HFFc6 (cell line): ENCODE measurements at places on chromosomes 12 and 14.

DNA sequence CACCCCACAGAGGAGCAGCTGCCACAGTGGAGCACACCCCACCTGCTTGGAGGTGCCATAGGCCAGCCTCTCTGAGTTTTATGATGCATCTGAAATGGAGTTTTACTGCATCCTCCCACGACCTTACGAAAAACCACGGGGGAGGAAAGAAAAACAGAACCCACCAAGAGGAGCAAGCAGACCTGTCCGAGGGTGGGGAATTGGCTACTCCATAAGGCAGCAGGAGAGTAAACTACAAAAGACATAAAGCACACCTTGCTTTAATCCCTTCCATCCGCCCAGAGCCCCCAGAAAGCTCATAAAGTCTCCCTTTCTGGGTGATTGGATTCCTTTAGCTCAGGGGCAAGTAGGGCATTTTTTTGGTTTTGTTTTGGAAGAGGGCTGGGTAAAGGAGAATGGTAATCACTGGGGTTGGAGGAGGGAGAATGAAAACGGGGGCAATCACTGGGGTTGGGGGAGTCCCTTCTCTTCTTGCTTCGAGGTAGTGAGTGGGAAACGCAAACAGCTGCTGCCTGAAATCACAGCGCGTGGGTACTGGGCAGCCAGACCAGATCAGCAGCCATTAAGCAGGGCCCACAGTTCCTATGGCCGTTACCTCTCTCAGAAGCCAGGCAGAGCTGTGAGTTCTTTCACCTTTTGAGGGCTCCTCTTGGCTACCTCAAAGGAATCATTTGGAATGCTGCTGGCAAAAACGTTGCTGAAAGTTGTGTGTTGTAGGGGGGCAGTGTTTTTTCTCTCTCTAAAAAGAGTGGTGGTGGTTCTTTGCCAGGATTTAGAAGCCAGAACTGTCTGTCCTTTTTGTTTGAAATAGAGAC lies 433.6 kb downstream of the ZFP36L1 start:
- DNase-seq, result no peak

DNA sequence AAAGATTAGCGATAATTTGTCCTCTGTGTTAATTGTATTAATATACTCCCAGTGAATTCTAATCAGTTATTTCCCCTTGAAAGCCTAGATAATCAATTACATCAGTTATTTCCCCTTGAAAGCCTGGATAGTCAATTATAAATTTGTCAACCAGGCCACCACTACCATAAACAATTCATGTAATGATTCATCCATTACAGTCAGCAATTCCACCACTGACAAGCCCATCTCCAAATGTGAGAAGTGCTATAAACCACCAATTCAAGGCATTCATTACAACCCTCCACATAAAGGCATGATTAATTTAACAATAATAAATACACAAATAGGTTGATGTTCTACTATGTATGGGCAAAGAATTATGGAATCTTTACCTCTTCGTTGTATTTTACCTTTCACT lies 40.9 kb downstream of the INTS13 start:
- no peak for DNase-seq

DNA sequence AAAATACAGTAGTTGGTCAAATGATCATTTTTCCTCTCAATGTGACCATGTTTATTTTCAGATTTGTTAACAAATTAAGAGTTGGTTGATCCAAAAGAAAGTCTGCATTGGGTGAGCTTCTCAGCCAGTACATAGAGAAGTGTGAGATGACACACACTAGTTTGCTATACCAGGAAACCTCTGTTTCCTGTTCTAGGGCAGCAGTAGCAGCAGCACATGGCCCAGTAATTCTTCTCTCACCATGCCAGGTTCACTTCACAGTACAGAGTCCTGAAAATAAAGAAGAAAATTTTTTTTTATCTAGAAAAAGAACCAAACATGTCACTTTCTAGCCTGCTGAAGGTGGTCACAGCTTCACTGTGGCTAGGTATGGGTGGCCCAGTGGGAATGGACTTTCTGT lies 250.2 kb upstream of the OR4E1 start:
- DNase-seq, result no peak

DNA sequence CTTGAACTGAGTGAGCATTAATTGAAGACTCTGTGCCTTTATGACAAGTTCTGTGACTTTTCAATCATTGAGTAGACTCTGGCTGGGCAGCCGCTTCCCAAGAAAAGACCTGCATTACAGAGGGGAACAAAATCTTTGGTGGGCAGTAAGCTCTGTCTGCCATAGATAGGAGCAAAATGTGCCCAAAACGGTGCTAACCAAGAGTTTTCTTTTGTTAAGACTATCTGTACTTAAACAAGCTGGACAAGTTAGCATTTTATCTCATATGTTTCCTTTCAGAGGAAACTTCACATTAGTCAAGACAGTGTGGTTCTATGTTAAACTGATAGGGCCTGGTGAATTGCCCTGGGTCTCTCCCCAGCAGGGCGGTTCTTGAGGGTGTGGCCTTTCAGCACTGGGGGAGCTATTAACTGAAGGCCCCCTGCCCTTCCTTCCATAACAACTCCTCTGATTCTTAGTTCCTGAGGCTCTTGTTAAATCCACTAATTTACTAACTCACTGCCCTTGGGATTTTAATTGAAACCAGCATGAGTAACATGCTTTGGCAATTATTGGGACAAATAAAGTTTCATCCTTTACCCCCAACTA lies 219.6 kb downstream of the KTN1 start:
- no peak for DNase-seq

DNA sequence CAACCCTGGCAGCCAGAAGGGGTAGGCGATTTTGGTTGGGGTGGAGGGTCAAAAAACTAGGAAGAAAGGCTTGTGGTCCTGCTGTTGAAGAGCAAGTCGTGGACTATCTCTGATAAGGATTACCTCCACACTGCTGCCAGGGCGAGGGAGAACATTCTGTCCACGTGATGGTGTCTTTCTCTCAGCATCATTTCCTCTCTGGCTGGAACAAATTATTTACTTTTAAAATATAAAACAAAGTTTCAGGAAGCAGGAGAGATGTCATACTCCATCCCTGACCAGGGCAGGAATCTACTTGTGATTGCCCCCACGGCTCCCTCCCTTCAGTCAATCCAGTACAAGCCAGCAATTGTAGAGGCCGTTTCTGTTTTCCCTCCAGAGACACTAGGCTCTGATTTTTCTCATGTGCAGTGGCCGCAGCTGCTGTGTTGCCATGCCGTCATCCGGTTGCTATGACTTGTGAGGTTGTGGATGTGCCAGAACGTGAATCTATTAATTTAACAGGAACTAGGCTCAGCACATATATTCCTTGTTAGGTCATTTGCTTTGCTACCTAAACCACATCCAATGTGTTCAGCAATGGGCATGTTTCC lies 61.5 kb upstream of the PTGR2 start:
- DNase-seq, result peak; percentile 96

- peak; percentile 1 for DNase-seq
These were observed 15.8 kb upstream of the CPNE8 start for GRCh38 chr12:38921025-38921677.

GRCh38 chr14:27228053-27228452 lies 630.2 kb upstream of the NOVA1 start:
- DNase-seq, result no peak

DNA sequence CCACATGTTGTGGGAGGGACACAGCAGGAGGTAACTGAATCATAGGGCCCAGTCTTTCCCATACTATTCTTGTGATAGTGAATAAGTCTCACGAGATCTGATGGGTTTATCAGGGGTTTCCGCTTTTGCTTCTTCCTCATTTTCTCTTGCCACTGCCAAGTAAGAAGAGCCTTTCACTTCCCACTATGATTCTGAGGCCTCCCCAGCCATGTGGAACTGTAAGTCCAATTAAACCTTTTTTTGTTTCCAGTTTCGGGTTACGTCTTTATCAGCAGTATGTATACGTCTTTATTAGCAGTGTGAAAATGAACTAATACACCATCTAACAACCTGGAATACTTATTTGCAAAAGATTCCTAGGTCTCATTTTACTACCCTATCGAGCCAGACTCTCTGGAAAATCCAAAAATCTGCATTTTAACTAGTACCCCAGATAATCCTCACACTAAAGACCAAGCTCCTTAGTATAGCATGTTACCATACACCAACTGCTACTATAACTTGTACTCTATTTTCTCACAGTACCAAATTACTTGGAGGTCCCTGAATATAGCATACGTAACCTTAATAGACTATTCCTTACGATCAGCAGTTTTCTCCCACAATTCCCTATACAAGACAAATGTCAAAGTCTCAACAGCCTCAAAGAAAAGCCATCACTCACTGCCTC lies 11.5 kb downstream of the GTF2A1 start:
- no peak for DNase-seq

DNA sequence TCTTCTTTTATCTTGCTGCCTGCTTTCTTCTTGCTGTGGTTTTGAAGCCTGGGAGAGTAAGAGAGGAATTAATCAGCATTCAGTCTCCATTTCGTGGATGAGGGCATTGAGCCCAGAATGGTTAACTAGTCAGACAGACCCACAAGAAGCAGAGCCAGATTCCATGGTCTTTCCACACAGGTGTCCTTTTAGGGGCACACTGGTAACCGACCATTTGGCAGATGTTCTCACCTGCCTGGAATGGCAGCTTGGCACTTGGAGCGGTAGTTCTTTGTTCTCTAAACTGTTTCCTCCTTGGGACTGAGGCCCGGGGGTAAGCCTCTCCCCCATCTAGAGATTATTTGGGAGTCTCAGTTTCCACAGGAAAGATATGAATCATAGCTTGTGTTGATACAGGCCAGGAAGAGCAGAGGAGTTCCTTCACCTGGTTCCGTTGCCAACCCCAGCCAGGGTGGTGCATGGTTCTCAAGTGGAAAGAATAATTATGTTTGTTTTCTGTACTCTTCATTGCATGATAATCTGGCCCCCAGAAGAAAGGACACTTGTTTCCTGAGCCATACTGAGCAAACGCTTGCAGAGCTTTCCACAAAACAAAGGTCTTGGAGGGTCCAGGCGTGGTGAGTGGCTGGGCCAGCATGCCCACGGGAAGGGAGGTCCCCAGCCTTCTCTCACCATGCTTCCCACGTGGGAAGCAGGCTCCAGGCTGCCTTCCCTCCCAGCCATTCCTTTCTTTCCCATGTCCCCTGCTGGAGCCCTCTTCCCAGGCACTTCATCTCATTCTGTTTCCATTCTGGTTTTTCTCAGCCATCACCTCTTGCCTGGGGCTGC lies 2.0 kb upstream of the KRT75 start:
- DNase-seq, result no peak

- DNase-seq, result peak; percentile 7
These were observed 46.2 kb upstream of the DIP2B start for GRCh38 chr12:50458606-50459005.

GRCh38 chr12:100900808-100901207 lies 106.2 kb downstream of the ANO4 start:
- no peak for DNase-seq

- peak; percentile 25 for DNase-seq
These were observed 62.8 kb downstream of the PPP2R5C start for GRCh38 chr14:101824339-101824727.

GRCh38 chr12:115752156-115752555 lies 525.3 kb downstream of the MED13L start:
- no peak for DNase-seq

DNA sequence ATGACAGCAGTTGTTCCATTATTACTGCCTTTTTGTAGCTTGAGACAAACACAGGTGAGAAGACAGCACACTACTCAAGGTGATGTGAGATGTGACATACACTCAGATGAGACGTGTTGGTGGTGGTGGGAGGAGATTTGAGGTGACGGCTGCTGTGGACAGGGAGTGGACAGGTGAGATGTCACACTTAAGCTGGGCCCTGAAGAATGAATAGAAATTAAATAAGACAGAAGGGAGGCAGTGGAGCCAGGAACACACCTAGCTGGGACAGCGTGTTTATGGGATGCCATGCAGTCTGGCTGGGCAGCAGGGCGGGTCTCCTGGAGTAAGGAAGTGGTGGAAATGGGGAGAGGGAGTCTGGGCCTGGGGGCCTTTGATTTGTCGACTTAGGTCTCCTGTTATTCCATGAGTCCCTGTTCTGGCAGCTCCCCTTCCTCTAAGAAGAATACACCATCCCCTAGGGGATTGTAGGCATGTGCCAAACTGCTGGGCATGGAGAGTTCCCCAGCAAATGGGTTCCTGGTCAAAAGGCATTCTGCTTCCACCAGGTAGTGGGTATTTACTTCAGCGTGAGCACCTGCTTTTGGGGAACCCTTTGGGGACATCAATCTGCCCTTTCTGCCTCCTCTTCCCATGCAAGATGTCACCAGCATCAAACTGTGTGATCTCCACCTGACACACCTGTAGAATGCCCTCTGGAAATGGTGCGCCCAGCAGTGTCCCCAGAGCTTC lies 71.2 kb upstream of the ESRRB start:
- DNase-seq, result no peak

GRCh38 chr14:78725086-78725485 lies 554.9 kb downstream of the NRXN3 start:
- DNase-seq, result no peak

GRCh38 chr14:51228890-51229289 lies 11.2 kb upstream of the TMX1 start:
- DNase-seq, result no peak

- DNase-seq, result no peak
These were observed 96.7 kb downstream of the RMST start for GRCh38 chr12:97559267-97559666.

- no peak for DNase-seq
These were observed 93.6 kb downstream of the STAB2 start for GRCh38 chr12:103680591-103681141.

DNA sequence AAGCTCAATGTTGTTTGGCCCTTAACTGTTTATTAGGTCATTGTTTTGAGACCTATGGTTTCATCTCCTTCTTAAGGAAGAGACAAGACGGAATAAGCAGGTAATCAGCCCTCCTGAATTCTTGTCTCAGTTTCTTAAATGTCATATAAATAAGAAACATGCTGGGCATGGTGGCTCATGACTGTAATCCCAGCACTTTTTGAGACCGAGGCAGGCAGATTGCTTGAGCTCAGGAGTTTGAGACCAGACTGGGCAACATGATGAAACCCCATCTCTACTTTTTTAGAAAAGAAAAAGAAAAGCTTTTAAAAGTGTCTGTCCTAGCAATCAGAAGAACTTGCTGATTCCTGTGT lies 5.1 kb downstream of the MTRFR start:
- DNase-seq, result no peak

DNA sequence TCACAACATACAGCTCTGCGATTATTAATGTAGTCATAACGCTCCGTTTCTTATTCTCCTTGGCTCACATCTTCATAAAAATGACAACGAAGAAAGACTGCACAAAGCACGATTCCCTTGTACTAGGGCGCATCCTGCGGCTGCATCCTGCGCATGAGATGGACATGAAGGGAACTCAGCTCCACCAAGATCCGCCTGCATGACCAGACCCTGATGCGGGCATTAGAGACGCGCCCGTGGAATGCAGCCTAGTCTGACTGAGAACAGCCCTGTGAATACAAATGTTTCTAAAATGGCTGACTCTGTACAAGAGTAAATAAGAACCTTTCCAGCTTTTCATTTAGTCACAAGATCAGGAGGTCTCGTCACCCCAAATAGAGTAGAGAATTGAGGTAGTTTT lies 422.2 kb downstream of the NOVA1 start:
- no peak for DNase-seq

GRCh38 chr12:71144682-71145081 lies 13.1 kb downstream of the TSPAN8 start:
- DNase-seq, result no peak

GRCh38 chr12:107571492-107571891 lies 114.1 kb upstream of the PWP1 start:
- no peak for DNase-seq

- no peak for DNase-seq
These were observed 10.7 kb downstream of the CREBL2 start for GRCh38 chr12:12622418-12622817.
